Panc1 (cell line): ENCODE measurements at places on chromosomes 13 and 19.

DNA sequence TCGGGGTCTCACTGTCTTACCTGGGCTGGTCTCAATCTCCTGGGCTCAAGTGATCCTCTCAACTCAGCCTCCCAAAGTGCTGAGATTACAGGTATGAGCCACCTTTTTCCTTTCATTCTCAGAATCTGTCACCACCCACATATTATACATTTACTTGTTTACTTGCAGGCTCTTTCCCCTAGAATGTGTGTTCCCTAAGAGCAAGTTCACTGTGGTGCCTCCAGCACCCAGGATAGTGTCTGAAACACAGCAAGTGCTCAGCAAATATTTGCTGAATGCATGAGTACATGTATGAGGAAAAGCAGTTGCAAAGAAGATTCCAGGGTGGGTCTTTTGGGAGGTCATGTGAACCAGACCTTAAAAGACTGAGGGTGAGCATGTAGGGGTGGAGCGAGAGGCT lies 96.8 kb downstream of the RGCC start:
- DNase-seq = no peak

DNA sequence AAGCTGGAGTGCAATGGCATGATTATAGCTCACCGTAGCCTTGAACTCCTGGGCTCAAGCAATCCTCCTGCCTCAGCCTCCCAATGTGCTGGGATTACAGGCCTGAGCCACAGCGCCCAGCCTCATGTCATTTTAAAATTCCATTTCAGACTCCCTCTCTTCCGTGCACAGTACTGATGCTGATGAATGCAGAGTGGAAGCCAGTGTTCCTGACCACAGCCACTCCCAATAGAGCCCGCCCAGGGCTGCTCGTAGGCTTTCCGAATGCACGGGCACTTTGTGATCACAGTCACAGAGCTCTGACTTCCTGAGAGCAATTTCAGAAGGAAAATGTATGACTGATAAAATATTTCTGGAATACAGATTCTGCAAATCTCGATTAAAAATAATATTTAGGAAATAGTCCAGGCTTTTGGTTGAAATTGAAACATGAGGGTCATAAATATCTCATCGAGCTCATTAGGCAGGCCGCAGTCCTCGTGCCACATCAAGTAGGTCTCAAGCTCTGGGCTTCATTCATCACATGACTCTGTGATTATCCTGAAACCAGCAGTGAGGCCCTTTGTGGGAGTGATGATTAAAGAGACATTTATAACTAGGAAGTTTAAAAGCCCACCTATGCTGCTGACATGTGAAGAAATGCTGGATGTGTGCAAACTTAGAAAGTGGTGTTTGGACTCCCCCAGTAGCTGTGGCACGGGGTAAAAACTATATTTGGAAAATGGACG lies 38.9 kb upstream of the AMER2 start:
- no peak for DNase-seq

GRCh38 chr19:32166238-32166637 lies 179.2 kb upstream of the ZNF507 start:
- no peak for DNase-seq

DNA sequence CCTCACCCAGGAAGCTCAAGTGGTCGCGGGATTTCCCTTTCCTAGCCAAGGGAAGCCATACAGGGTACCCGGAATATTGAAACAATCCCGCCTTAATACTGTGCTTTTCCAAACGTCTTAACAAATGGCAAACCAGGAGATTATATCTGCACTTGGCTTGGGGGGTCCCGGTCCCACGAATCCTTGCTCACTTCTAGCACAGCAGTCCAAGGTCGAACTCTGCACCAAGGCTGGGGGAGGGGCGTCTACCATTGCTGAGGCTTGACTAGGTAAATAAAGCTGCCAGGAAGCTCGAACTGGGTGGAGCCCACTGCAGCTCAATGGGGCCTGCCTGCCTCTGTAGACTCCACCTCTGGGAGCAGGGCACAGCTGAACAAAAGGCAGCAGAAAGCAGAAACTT lies 1644.8 kb downstream of the PCDH9 start:
- no peak for DNase-seq

GRCh38 chr13:31739226-31739625 lies at the start of gene RXFP2:
RXFP2 (plus strand) TSS chr13:31739526; CDS start chr13:31739613, 87 bp downstream.
- DNase-seq = no peak

DNA sequence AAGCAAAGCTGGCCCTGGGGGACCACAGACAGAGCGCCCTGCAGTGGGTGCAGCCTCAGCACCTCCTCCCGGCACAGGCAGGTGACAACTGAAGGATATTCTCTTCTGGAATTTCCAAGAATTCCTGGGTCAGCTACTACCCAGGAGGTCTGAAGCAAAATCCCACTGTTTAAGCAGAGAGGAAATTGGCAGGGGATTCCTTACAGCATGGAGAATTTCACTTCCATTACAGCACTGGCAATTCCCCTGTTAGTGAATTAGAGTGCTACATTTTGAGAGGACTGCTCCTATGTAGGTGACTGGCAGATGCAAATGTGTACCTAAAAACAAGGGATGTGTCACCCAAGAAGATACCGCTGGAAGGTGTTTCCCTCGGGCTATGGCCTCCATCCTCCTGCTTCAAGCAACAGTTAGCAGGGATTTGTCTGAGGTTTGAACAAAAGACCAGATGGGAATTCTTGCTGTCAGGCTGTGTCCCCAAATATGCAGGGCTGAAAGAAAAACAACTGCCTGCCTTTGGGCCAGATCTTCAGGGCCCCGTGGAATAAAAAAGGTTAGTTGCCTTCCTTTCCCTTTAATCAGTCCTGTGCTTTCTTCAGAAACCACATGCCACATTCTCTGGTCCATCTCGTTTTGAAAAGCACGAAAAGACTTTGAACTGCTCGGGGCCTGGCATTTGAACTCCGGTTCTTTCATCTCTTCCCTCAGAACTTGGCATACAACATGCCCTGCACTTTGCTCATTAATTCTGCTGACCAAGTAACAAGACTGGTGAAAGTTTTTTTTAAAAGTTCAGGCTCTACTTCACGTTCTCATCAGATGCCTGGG lies 296.4 kb downstream of the DNAJC15 start:
- DNase-seq = no peak

DNA sequence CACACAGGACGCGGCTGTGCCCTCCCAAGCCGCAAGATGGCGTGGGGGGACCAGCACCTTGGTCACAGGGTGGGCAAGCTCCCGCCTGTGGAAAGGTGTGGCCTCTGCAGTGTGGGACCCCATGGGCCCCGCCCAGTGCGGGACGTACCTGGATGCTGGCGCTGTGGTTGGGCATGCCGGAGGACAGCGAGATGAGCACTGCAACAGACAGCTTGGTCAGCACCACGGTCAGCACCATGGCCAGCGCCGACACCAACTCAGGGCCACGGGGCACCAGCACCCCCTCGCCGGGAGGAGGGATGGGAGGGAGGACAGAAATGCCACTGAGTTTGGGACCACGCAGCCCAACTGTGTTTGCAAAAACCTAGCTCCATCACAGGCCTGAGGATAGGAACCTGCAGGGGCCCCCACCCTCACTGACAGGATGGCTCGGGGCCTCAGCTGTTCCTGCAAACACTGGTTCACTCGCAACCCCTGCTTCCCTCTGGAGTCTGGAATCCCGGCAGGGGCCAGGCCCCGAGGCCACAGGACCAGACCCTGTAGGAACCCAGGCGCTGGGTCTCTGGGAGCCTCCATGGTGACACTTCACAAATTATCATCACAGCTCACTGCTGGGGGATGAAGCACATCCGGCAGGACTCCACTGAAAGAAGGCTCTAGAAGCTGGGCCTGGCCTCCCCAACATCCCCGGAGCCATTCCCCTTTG lies 27.1 kb downstream of the IZUMO4 start:
- no peak for DNase-seq

DNA sequence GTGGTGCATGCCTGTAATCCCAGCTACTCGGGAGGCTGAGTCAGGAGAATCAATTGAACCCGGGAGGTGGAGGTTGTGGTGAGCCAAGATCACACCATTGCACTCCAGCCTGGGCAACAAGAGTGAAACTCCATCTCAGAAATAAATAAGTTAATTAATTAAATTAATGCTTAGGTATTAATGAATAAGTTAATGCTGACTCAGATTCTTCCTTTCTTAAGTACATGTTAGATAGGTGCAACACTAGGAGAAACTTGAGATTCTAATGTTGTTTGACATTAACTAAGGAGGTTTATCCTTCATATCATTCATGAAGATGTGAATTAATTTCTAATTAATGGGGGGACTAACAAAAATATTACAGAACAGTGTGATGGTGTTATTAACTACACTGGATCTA lies 812.6 kb upstream of the SPRY2 start:
- no peak for DNase-seq

GRCh38 chr13:25988661-25989060 lies 63.2 kb downstream of the SHISA2 start:
- DNase-seq = no peak

GRCh38 chr13:97113231-97114001 lies 108.7 kb upstream of the MBNL2 start:
- DNase-seq = no peak

DNA sequence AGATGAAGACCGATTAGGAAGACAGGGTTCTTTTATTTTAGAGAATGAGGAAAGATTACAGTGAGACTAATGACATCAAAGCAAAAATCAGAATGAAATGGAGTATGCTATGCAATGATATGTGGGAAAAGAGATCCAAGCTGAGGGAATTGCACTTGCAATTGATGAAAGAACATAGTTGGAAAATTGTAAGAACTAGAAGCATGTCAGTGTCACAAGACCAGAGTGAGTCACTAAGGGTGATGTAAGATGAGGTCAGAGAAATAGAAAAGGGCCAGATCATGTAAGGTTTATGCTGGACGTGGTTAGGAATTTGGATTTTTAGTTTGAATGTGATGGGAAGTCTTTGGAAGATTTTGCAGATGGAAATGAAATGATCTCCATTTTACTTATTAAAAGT lies 1937.3 kb downstream of the OLFM4 start:
- no peak for DNase-seq

DNA sequence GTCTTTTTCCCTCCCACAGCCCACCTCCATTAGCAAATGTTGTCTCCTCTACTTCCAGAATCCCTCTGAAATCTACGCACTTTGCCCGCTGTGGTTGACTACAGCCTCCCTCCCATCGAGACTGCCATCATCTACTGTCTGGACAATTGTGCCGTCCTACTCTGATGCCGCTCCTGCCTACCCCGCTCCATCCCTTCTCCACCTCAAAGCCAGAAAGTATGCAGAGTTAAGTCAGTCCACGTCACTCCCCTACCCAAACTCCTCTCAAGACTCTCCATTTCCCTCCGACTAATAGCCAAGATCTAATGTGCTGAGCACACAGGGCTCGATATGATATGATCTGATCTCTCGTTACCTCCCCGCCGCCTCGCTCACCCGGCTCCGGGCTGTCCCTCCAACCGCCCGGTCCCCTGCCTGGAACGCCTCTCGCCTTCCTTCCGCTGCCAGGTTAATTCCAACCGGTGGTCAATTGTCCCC lies 556 bp downstream of the CACTIN start:
- DNase-seq = no peak

GRCh38 chr19:42201489-42202289 lies 15.8 kb downstream of the DEDD2 start:
- no peak for DNase-seq

DNA sequence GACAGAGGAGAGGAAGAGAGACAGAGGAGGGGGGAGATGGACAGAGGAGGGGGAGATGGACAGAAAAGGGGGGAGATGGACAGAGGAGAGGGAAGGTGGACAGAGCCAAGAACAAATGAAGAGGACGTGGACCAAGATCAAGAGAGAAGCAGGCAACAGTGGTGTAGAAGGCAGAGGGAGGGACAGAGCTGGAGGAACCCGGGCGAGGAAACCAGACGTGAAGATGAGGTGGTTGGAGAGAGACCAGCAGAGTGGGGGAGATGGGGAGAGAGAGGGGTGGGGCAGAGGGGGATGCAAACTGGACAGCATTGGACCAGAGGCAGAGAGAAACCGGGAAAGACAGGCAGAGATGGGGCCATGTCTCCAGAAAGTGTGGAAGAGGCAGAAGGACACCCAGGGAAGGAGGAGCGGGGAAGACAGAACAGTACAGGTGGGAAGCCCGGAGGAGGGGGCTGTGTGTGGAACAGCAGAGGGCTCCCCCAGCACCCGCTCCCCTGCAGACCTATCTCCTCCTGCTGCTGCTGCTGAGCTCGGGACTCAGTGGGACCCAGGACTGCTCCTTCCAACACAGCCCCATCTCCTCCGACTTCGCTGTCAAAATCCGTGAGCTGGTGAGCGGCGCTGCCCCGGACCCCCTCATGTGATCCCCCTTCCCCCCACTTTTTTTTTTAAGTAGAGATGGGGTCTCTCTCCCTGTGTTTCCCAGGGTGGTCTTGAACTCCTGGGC lies 1.3 kb downstream of the FLT3LG start:
- DNase-seq = no peak

- no peak for DNase-seq
These were observed 62.8 kb upstream of the CEACAM8 start for GRCh38 chr19:42657556-42657955.

DNA sequence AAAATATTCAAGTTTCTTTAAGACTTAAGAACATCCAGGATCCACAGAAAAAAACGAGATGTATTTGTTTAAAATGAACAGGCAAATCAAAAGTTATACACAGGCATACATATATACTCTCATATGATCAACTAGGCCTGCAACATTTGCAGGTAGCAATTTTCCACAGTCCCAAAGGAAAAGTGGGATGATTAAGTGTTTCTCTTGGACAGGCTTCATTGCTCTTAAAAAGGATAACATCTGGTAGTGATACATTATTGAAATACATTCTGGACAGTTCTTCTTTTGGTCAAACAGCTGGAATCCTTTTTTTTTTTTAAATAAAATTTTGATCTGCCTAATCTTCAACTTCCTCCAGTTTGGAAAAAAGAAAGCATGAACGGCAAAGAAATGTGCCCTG lies 114.8 kb upstream of the TDRD3 start:
- DNase-seq = no peak

DNA sequence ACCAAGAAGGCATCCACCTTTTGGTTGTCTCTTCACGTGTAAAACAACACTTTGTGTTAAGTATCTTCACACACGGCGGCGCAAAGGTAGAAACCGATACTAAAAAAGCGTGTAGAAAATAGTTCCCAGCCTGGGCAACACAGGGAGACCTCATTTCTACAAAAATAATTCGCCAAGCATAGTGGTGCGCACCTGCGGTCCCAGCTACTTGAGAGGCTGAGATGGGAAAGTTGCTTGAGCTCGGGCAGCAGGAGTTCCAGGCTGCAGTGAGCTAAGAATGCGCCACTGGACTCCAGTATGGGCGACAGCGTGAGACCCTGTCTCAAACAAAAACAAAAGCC lies 573 bp upstream of the ERCC5 start:
- no peak for DNase-seq
